ENCODE measurements at places on chromosomes 3 and 15.

DNA sequence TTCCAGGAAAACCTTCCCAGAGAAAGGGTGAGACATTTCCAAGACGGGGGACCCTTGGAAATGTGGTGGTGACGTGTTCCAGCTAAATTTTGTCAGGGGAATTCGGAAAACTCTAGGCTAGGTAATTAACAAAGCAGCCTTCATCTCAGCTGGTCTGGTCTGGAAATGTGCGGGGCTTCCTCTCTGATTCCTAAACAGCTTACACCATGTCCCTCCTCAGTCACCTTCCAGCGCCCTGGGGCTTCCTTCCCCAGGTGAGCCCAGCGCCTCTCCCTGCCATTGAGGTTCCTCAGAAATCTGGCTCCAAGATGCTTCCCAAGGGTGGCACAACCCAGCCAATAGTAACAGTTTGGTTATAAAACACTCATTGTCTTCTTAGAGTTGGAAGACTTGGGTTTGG lies 571 bp downstream of the ACAD9 start:
- H3K36me3 ChIP-seq = peaks cover 10% of the 10 kb centered on the region
- peak overlapping the region; percentile 83 for H3K4me3 ChIP-seq
- no peak for DNase-seq
- no peaks in the 10 kb centered on the region for H3K27me3 ChIP-seq

DNA sequence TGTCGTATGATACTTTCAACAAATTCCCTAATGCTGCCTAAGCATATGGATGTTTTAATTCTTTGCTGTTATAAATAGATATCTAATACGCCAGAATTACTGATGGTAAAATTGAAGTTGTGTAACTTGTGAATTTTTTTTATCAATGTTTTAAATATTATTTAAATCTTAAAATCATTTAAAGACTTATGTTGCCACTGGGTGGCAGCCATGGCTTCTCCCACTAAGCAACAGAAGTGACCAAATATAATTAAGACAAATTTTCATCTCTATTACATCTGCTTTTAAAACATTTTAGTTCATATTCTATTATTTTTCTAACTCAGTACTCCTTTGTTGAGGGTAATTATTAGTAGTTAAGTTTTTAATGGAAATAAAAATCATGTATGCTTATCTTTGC lies 8.1 kb upstream of the IL20RB start:
- no peak overlapping the region for H3K4me3 ChIP-seq
- H3K27me3 ChIP-seq = no peaks in the 10 kb centered on the region
- H3K27ac ChIP-seq = no peak overlapping the region
- peaks cover 2% of the 10 kb centered on the region for H3K4me1 ChIP-seq
- H3K36me3 ChIP-seq = peaks cover 8% of the 10 kb centered on the region

DNA sequence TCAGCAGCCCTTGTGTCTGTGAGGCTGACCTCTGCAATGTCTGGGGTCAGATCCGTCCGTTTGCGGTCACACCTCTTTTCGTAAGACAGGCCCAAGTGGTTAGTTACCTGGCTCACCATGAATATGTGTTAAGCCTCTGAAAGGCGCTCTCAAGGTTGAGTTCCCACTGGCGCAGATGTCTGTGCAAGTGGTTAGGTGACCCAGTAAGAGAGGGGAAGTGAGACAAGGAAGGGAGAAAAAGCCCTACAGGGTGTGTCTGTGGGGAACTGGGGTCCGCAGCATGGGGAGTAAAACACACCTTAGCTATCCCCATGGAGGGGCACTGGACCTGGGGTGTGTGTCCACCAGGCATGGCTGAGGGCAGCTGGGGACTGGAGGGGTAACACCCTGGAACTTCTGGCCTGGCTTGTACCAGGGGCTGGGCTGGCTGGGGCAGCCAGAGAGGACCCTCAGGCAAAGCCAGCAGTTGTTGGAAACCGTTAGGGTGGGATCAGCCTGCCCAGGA lies 391.6 kb upstream of the PROK2 start:
- peaks cover 11% of the 10 kb centered on the region for H3K4me1 ChIP-seq
- no peak overlapping the region for H3K27ac ChIP-seq
- H3K4me3 ChIP-seq = no peak overlapping the region
- H3K36me3 ChIP-seq = no peaks in the 10 kb centered on the region
- no peaks in the 10 kb centered on the region for H3K27me3 ChIP-seq
- DNase-seq = no peak

DNA sequence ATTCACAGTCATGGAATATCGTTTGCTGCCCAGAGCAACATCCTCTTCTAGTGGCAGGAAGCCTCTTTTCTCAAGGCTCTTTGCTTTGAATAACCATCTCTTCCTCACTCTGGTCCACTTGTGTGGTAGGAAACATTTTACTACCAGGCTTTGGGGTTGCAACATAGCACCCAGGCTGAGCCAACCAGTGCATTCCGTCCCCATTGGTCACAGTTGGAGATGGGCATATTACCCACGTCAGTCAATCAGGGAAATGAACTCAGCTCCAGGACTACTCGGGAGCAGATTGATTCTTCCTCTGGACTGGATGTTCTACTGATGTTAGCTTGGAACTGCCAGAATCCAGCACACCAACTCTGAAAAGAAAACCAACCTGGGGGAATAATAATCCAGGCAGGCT lies 4.2 kb upstream of the PEX5L start:
- peaks cover 17% of the 10 kb centered on the region for H3K4me1 ChIP-seq
- no peak for DNase-seq
- H3K27me3 ChIP-seq = peaks cover 13% of the 10 kb centered on the region
- no peaks in the 10 kb centered on the region for H3K36me3 ChIP-seq

- no peak overlapping the region for H3K27ac ChIP-seq
- H3K4me1 ChIP-seq = peaks cover 47% of the 10 kb centered on the region
- DNase-seq = peak; percentile 69
- H3K4me3 ChIP-seq = peak overlapping the region; percentile 55
- H3K27me3 ChIP-seq = peaks cover 10% of the 10 kb centered on the region
- peaks cover 16% of the 10 kb centered on the region for H3K36me3 ChIP-seq
These were observed 170.0 kb upstream of the NDN start for GRCh38 chr15:23857028-23857641.

GRCh38 chr3:157115069-157116006 lies 44.6 kb downstream of the CCNL1 start:
- no peaks in the 10 kb centered on the region for H3K4me1 ChIP-seq
- no peak overlapping the region for H3K27ac ChIP-seq
- H3K27me3 ChIP-seq = no peaks in the 10 kb centered on the region
- H3K36me3 ChIP-seq = no peaks in the 10 kb centered on the region

GRCh38 chr3:48202632-48203031 lies 14.4 kb upstream of the CDC25A start:
- peak overlapping the region; percentile 2 for H3K4me3 ChIP-seq
- H3K36me3 ChIP-seq = no peaks in the 10 kb centered on the region
- H3K27ac ChIP-seq = peak overlapping the region; percentile 78

GRCh38 chr15:55742927-55743728 lies at the start of gene PRTG:
Gene PRTG, minus strand, starts transcription at chr15:55743152. Its CDS starts 221 bp downstream, at chr15:55742931.
- H3K4me3 ChIP-seq = peak within 1 kb of the TSS; percentile 70
- no peaks in the 10 kb centered on the region for H3K36me3 ChIP-seq
- H3K4me1 ChIP-seq = peaks cover 4% of the 10 kb centered on the region
- peaks cover 49% of the 10 kb centered on the region for H3K27me3 ChIP-seq

GRCh38 chr3:171984883-171985282 lies 54.5 kb upstream of the FNDC3B start:
- H3K27me3 ChIP-seq = no peaks in the 10 kb centered on the region
- no peaks in the 10 kb centered on the region for H3K4me1 ChIP-seq
- H3K4me3 ChIP-seq = no peak overlapping the region
